Muscle of back (tissue), 13 donors: ENCODE measurements at places on chromosomes 7 and 10. TPM values are rescaled to one million over a fixed set of nuclear protein-coding genes. Genes with fewer than 3 reads are reported as not detected.

- DNase-seq: no peak
Observed at GRCh38 chr7:73879977-73880681, 19.2 kb downstream of the TMEM270 start.

DNA sequence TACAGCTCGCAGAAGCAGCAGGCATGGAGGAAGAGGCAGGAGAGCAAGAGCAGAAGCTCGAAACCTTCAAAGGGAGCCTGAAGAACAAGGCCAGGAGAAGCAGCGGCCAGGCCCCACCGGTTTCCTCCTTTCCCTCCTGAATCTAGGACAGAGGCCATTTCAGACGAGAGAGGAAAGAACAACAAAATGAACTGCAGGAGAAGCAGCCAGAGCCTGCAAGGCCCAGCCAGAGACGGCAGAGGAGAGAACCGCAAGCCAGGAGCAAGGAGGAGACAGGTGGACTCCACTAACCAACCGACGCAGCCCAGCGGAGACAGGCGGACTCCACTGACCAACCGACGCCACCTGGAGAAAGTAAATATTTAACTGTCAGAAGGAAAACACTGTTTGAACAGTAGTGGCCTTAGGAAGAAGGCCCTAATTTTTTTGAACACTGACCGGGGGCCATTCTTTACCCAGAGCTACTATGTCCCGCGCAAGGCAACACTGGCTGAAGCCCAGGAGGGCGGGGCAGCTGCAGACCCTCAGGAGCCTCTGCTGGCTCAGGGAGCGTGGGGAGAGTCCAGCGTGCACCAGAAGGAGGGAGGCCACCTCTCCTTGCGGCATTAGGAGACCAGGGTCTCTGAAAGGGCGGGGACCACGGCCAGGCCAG, 559.2 kb downstream of the PTPRN2 start:
- DNase-seq: no peak

DNA sequence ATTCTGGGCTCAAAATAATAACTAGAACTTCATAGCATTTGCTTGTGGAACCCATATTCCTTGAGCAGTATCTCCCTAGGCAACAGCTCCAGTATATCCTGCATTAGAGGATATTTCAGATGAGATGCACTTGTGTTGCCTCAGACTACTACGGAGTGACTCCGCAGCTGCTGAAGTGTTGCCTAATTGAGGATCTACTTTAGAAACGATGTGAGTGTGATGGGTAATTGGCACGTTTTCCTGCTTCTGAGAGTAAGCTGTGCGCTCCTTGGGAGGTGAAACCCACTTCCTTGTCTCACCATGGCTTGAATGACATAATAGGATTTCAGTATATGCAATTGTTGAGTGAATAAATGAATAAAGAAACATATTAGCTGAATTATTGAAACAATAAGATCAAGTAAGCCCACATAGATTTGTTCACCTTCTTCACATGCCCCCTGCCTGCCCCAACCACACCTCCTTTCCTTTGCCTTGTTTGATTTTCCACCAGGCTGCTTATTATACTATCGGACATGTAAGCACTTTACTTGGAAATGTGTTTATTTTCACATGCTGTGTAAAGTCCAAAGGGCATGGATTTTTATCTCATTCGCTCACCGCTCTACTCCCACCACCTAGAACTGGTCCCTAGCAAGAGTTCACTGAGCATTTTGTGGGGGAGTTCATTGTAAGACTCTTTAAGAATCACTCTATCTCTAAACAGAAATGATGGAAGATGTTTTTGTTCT, 303.8 kb downstream of the KCNMA1 start:
- no peak for DNase-seq

GRCh38 chr10:100654782-100655325, 90.5 kb upstream of the PAX2 start:
- DNase-seq: no peak

DNA sequence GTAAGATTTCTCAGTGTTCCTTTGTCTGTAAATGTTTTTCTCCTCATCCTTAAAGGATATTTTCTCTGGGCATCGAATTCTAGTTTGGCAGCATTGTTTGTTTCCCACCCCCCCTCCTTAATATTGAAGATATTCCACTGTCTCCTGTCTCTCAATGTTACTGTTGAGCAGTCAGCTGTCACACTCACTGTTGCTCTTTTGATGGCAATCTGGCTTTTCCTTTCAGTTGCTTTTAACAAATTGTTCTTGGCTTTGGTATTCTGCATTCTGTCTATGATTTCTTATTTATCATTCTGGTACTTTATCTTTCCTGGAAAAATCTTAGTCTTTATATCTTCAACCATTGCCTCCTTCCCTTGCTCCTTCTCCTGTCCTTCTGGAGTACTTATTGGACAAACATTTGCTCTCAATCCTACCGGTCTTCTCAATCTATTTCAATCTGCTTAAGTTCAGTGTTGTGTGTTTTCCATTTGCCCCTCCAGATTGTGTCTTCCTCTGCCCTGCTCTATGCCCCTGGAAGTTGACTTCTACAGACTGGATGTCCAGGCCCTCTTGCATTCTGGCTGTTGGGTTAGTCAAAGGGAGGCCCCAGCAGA, 9.3 kb upstream of the GTPBP4 start:
- no peak for DNase-seq

GRCh38 chr10:60742512-60742911, 35.8 kb upstream of the CDK1 start:
- no peak for DNase-seq

The ZNF239 gene
- 5.7 TPM for polyA plus RNA-seq

DNA sequence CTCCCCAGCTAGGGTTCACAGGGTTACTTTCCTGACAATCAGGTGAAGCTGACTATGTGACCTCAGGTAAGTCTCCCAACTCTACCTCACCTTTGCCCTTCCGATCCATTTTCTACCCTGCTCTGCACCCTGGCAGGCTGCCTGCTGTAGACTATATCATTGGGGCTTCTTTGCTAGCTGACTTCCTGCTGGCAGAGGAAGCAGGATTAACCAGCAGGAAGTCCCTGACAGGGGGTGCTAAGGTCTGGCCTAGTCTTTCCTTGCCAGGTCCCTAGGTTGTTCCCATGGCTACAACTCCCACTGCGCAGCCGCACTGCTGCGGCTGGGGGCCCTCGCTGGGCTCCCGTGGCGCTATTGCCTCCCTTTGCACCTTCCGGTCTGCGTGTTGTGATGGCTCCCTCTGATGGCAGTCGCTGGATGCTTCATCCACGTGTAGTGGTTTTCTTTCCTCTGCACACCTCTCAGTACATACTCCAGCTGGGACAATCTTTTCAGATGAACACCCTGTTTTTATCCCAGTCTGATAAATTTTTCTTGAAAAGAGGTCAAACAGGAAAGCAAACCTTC, 365.9 kb downstream of the REEP3 start:
- no peak for DNase-seq

DNA sequence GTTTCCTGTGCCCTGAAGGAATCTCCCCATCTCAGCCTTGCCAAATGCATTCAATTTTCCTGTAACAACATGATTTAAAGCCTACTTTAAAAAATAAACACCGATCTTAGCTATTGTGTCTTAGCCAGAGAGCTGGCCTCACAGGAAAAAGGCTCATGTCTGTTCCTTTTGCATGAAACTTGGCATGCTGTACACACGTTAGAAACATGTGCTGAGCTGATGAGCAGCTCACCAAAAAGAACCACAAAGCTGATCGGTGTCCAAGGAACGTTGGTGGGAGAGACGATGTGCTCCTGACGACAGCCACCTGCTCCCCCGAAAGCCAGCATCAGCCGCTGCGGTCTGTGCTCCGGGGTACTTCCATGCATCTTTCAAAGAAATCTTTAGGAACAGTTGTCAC, 135.9 kb downstream of the ADARB2 start:
- no peak for DNase-seq

The PRSS37 gene
- polyA plus RNA-seq: not detected

GRCh38 chr10:46545861-46546590, 10.4 kb downstream of the GPRIN2 start:
- no peak for DNase-seq

- DNase-seq: no peak
Observed at GRCh38 chr10:7027913-7028808, 382.7 kb downstream of the SFMBT2 start.

The SLC26A3 gene
- 0.15 TPM for polyA plus RNA-seq

The COL26A1 gene
- polyA plus RNA-seq: 1.2 TPM

The ECD gene
- 19.3 TPM for polyA plus RNA-seq

The HECW1 gene
- 0.19 TPM for polyA plus RNA-seq

DNA sequence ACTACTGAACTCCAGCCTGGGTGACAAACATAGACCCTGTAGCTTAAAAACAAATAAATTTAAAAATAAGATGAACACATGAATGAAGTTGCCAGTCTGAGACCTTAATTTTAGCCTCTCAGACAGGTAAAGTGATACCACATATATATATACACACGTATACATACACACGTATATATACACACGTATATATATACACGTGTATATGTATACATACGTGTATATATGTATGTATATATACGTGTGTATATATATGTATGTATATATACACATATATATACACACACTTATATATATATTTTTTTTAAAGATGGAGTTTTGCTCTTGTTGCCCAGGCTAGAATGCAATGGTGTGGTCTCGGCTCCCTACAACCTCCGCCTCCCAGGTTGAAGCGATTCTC, 62.7 kb downstream of the UBE2H start:
- no peak for DNase-seq

DNA sequence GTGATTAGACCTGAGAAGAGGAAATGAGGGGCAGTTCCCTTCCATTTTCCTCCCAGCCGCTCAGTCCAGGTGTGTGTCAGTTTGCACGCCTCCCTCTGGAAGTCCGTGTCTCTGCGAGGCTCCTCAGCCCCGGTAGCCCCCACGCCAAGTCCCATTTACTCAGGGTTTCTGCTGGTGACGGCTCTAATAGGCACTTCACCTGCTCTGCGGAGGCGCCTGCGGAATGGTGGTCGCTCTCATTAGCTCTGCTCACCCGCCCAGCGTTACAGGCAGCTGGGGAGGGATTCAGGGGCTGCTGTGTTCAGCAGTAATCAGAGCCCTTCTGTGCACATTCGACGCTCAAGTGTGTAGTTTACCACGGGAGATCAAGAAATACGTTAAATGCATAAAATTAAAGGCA, 179.9 kb downstream of the MGMT start:
- no peak for DNase-seq

The EZH2 gene
- polyA plus RNA-seq: 17.8 TPM

- peak; percentile 49 for DNase-seq
Observed at GRCh38 chr7:36670585-36671431, 53.5 kb downstream of the AOAH start.

- no peak for DNase-seq
Observed at GRCh38 chr10:89734616-89735015, 33.2 kb downstream of the KIF20B start.

GRCh38 chr7:154874409-154875113, 128.4 kb downstream of the PAXIP1 start:
- DNase-seq: no peak

GRCh38 chr7:80374321-80374720, 137.5 kb downstream of the GNAT3 start:
- no peak for DNase-seq

- DNase-seq: no peak
Observed at GRCh38 chr7:65409363-65409762, 35.7 kb downstream of the ZNF92 start.

DNA sequence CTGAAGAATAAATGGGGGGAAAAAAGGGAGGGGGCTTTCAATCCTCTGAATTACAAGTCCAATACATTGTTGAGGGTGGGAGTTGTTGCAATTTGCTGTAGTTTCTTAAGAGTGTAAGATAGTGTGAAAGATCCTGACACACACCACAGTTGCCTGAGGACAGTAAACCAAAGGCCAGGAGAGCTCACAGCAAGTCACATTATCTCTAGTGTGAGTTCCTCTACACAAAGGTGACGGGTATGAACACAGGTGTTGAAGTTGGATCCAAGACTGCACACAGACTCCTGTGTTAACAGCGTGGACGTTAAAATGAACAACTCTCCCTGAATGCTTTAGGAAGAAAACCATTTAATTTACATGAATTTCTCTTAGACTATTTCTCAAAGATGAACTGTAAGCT, 12.0 kb downstream of the LARP4B start:
- no peak for DNase-seq

DNA sequence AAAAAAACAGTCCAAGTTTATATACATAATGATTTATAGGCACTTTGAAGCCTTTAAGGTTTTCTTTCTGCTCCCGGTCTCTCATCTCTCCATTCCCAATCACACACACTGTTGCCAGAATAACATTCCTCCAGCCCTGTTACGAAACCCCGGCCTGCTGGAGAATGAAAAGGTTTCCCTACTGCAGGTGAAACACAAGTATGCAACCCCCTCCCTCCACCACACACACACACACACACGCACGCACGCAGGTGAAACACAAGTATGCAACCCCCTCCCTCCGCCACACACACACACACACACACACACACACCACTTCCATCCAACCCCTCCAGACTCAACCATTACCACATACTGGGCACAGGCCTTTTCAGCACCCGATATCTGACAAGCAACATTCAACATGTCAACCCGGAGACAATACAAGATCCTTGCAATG, 87.5 kb downstream of the PARD3 start:
- DNase-seq: no peak

DNA sequence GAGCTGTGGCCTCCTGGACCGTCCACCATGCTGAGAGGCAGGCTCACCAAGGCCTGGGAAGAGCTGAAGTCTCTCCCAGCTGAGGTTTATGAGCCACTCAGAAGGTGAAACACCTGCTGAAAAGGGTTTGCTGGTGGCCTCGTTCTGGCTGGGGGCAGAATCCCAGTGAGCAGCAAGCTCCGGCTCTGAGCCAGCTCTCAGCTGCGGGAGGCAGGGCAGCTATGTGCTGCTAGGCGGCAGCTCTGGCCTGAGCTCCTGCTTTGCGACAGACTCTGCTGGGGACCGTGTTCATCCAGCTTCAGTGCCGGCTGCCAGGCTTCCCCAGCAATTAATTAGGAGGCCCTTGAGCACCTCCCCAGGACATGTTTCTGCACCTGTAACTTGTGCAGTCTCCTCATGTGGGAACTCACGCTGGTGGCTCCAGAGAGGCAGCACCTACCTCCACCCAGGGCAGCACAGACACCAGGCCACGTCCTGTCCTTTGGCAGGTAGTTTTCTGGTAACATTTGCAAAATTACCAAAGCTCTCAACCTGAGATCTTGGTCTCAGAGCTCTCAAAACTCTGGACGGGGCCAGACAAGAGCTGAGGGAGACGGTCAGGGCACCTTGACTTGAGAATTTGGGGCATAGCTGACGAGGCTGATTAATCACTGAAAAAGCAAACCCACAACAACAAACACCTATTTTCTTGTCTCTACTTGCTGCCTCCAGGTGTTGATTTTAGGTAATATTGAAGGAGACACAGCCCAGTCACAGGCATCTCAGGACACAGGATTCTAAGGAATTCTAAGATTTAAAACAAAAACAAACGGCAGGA, 185.0 kb downstream of the TCERG1L start:
- DNase-seq: no peak

DNA sequence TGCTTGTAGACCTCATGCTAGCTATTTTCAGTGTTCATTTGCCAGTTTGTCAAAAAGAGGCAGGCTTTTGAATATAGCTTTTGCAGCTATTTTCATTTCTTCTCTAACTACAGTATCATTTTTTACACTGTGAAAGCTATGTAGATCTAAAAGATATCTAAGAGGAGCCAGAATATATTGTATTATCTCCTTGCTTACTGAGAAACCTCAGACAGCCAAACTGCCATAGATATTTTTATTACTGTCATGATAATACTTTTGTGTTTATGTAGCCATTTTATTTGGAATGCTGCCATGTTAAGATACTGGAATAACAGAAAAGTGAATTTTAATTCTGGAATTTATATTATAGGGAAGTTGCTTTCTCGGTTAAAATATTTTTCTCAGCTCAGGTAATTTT, 37.2 kb downstream of the ANKIB1 start:
- DNase-seq: peak; percentile 11
